ENCODE measurements at places on chromosomes 7 and 10.

DNA sequence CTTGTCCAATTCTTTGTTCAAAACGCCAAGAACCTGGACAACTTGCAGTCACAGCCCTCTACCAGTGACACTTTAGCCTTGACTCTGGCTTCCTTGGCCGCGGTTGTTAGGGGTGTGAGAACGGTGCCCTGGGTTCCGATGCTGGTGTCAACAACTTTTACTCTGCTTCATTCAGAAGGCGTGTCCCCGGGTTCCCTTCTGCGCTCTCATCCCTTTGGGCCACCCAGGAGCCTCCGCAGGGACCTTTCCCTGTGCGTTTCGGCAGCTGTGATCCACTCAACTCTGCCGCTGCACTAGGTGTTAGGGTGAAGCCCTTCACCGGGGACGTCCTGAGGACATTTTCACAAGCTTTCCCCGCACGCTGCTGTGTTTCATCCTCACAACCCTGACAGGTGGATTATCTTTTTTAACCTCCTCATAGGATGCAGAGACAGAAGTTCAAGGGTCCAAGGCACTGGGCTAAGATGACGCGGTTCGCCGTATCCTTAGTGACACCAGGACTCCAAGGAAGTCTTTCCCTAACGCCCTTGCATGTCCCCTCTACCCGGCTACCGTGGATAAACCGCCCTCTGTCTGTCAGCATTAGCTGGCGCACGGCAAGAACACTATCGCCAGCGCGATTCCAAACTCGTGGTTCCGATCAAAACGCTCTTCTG, 133.5 kb upstream of the SHH start:
- no peak for DNase-seq

DNA sequence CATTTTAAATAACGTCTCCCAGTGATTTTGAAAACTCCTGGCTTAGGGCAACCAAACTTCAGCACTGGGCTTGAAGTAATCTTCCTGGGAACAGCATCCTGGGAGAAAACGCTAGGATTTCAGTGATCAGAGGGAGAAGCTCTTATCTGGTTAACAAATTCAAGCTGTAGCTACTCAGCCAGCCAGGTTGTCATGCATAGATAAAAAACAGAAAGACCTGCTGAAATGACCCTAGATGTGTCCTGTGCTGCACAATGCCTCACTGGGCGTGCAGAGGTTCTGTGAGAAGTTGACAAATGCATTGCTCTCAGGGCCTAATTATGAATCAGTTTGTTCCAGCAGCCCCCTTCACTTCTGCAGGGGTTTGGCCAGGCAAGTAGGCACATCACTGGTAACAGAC, 68.9 kb upstream of the CHCHD3 start:
- no peak for DNase-seq

DNA sequence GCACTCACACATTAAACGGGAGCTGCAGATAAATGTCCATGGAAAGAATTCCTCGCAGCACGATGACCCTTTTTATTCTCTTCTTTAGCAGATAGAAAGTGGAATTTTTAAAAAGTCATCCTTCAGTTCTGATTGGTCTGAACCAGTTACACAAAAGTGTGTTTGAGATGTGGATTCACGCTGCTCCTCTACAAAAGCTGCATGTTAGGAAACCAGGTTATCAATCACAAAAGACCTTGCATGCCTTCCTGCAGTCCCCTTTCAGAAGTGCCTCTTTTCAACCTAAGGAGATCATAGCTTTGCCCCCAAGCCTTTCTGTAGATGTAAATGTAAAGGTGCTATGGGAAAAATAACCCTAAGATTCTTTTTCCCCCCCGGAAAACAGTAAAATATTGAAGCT, 299.7 kb downstream of the PLXDC2 start:
- DNase-seq, result no peak

DNA sequence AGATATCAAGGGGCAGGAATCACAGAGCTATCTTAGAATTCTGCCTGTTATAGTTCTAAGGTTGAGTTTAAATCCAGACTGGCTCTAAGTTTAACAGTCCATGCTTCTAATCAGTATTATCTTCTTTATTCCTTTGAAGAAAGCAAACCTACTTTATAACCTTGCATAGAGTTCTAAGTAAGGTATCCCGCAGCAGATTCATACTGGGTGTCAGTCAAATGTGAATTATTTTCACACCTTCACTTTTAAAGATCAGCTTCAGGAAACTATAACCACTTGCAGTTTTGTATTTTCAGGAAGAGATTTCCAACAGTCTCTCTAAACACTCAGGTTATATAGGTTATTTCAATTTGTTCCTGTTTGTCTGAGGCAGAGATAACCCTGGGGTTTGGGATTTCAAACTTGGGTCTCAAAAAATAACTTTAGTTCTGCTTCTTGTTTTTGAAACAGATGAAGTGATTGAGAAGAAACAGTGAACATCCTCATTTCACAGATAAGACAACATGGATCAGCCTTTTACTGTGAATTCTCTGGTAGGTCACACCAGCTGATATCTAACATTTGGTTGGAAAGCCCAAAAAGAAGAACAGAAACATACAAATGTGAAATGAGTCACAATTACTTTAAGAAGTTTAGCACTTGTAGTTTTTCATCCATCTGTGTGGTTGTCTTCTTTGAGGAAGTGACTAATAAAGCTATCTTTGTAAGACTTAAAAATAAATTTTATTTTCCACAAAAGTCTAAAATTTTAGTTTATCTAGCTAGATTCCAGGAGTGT, 21.4 kb downstream of the STAMBPL1 start:
- no peak for DNase-seq

DNA sequence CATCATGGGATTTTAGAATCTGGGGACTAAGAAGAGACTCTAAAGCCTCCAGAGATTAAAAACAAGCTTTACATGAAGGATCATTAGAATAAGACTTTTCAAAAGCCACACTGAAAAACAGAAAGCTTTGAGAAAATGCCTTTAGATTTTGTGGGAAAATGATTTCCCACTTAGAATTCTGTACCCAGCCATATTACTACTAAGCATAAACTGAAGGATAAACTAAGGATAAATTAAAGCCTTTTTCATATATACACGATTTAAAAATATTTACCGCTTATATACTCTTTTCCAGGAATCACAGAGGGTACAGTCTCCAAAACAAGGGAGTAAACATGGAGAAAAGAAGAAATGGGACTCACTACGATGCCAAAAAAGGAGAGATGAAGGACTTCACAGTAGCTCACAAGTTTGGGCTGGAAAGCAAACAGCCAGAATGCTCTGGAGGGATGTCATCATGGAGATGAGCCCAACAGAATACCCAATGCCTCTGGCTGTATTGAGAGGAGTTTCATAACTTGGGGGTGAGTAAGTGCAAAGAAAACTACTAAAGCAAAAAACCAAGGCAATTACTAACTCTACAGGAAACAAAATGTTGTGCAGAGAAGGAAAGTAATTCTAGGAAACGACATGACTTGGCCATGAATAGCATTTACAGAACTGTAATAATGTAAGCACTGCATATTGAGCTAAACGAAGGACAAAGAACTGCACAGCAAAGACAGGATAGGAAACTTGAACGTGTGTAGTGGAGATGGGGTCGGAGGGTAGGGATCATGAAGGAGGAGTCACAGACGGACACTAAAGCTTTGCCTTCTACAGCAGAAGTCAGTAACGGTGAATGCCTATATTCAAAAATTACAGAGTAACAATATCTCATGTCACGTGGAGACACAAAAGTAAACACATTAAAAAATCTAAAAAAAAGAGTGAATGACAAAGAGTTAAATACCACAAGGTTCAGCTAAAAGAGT, 61.4 kb upstream of the ASAH2 start:
- DNase-seq, result no peak

DNA sequence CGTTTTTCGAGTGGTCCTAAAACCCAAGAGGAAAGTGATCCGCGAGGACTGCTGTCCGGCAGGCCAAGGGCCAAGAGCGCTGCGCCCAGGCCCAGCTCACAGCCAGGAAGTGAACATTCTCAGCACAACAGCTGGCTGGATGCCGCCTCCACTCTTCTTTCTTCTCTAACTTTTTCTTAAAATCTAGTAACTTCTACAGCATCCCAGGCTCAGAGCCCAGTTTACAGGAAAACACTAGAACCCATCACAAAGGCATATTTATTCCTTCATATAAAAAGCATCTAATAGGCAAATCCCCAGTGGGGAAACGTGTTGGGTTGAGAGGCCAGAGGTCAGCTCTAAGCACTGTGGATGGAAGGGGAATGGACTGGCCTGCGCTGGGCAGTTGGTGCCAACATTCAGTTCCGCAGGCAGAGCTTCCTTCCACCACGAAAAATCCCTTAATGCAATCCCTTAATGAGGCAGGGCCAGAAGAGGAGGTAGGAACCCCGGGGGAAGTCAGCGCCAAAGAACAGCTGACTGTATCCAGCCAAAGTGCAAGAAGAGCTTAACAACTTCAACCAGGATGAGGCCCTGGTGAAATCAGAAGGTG, 74.8 kb downstream of the ZRANB1 start:
- DNase-seq, result no peak

DNA sequence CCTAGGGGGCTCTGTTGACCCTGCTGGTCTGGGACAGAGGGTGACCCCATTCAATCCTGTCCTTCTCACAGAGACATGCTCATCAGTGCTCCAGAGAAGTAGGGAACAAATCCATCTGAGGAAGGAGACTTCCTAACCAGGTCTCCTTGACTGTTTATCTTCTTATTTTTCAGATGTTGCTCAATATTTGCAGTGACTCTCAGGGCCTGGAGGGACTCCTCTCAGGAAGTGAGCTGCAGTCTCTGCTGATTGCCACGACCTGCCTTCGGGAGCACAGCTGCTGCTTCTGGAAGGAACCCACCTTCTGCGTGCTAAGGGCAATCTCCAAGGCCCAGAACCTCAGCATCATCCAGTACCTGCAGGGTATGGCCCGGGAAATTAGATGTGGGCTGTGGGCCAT, 41.0 kb downstream of the WDFY4 start:
- DNase-seq, result no peak

DNA sequence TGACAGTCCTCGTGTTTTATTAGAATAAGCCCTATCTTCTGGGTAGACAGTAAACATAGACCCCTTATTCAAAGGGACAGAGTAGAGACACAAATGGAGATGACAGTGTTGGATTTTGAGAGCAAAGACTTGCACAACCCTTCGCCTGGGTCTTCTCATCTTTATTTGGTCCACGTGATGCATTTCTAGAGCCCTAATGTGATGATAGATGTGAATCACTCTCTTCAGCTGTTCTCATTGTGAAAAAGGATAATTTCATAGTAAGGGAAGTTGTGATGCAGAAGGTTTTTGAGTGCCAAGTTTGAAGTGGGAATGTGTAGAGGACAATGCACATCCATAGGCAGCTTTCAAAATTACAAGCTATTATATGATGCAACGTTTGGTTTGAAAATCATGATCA, 86.3 kb downstream of the CREB5 start:
- no peak for DNase-seq

DNA sequence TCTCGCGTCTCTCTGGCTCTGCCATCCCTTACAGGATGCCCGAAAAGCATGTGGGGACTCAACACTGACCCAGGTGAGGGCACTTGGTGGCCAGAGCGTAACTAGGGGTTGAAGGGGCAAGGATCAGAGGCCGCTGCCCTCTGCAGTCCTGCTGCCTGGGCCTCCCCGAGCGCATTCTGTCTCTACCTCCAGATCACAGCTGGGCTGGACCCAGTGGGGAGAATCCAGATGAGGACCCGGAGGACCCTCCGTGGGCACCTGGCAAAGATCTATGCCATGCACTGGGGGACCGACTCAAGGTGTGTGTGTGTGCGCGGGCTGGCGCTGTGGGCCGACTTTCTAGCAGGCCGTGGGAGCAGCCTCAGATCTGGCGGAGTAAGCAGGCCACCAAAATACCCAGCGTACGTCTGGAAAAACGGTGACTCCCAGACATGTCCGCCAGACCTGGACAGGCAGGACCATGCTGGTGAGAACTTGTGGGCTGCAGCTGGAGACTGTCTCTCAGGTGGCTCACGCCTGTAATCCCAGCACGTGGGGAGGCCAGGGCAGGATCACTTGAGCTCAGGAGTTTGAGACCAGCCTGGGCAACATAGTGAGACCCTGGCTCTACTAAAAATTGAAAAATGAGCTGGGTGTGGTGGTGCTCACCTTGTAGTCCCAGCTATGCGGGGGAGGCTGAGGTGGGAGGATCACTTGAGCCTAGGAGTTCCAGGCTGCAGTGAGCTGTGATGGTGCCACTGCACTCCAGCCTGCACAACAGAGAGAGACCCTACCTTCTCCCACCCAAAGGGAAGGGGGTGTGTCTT, 3.2 kb downstream of the GNB2 start:
- DNase-seq, result peak; percentile 15

GRCh38 chr7:64515330-64515729, 47.5 kb downstream of the ZNF680 start:
- no peak for DNase-seq

DNA sequence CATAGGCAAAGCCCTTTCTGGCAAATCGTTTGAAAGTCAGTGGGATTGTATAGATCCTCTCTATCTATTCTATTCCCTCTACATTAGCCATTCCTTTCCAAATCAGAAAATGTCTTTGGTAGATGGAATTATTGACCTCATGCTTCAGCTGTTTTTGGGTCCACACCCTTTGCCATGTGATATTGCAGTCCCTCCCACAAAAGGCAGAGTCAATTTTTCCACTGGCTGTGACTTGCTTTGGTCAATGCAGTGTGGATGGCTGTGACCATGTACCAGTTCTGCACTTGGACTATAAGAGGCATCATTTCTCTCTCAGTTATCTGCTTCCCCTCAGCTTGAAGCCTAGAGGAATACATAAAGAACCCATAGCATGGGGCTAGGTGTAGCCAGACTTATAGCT, 332.9 kb downstream of the PTEN start:
- DNase-seq, result no peak

DNA sequence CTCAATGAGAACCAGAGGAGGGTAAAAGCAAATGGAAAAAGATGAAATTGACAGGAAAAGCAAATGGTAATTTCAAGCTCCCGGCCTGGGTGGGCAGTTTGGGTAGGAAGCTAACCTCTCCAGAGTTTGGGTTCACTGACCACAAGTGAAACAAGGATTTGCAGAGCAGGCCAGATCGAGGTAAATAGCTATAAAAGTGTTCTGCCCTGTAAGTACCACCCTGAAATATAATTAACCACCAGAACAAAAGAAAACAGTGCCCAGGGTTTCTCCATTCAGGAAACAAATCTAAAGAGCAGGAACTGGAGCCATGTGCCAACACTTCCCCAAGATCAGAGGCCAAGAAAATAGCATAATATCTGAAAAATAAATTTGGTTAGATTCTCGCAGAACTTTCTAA, 276.7 kb upstream of the MEOX2 start:
- DNase-seq, result no peak

GRCh38 chr7:20395104-20395503, 64.4 kb downstream of the ITGB8 start:
- no peak for DNase-seq

GRCh38 chr7:29567174-29567573, 3.5 kb downstream of the PRR15 start:
- no peak for DNase-seq

- no peak for DNase-seq
Observed at GRCh38 chr7:127584648-127585043, 750 bp downstream of the GCC1 start.
